Stimulated activated CD8-positive, alpha-beta memory T cell treated with anti-CD3 and anti-CD28 coated beads, Interleukin-15, amount 100 ng/mL, for 4 hours (primary cell): ENCODE measurements at places on chromosomes 7 and 10.

- no peak for DNase-seq
Observed at GRCh38 chr10:31774928-31775650, 153.5 kb downstream of the ARHGAP12 start.

DNA sequence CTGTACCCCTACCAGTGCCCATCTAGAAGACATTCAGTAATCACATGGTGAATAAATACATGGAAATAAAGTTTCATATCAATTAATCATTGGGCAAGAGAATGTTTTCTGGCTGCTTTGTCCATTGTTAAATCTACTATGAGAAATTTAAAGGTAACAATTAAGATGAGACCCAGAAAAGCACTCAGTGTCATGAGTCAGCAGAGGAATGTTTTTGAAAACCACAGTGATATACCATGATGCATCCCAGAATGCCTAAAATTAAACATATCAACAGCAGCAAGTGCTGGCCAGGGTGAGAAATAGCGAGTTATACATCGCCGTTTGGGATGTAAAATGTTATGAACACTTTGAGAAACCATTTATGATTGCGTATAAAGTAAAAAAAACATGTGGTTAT, 825.3 kb upstream of the C7orf33 start:
- no peak for DNase-seq

DNA sequence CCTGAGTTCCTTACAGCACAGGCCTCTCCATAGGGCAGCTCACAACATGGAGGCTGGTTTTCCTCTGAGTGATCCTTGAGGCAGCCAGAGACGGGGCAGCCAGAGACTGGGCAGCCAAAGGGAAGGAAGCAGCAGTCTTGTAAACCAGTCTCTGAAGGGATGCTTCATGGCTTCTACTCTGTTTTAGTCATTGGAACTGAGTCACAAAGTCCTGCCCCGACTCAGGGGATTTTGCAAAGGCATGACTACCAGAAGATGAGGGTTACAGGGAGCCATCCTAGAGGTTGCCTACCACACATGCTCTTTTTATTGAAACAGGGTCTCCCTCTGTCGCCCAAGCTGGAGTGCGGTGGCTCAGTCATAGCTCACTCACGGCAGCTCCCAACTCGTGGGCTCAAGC, 44.4 kb upstream of the COMMD3 start:
- DNase-seq, result no peak

- DNase-seq, result no peak
Observed at GRCh38 chr10:72981882-72982529, 27.4 kb upstream of the PLA2G12B start.

DNA sequence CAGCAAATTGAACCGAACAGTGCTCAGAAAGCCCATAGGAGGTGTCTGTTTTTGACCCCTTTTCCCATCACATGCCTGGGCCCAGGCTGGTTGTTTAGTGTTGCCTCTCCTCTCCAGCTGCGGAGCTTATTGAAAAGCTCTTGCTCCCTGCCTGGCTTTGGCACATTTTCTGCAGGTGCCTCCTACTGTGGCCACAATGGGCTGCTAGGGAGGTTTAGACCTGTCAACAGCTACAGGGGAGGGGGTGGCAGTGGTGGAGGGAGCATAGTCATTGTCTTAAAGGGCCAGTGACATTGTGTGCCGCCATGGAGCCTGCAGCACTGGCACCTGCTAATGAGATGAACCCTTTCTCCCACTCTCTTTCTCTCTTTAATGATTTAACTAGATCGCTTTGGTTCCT, 13.2 kb upstream of the ENO4 start:
- no peak for DNase-seq

DNA sequence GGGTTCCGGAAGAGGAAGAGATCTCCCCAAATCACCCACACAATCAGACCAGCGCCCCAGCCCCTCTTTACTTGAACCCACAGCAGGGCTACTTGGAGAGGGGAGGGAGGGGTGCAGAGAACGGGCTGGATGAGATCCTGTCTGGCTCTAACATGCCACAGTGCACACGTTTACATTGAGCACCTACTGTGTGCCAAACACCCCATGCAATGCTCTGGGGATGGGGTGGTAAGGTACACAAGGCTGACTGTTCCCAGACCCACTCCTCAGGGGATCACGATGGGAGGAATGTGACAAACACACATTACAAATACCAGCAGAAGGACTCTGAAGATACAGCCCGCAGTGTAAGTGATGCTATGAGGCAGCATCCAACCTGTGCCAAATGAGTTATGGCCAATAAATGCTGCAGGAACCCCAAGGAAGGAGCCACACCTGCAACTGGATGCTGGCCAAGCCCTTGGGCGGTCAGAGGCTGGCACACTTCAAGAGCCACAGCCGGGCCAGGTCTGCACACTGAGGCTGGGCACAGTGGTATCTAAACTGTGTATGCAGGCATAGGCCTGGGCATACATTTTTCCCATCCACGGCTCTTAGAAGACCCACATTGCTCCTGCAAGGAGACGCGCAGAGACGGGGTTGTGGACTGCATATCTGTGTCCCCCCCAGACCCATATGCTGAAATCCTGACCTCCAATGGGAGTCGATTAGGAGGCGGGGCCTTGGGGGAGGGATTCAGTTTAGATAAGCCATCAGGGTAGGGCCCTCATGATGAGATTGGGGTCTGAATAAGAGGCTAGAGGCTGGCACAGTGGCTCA, 6.4 kb downstream of the SPOCK2 start:
- no peak for DNase-seq

- DNase-seq, result no peak
Observed at GRCh38 chr7:22577470-22578001, 77.5 kb upstream of the STEAP1B start.

- no peak for DNase-seq
Observed at GRCh38 chr10:95278061-95278988, 12.5 kb downstream of the PDLIM1 start.

- no peak for DNase-seq
Observed at GRCh38 chr10:112678581-112678980, 231.6 kb downstream of the VTI1A start.

DNA sequence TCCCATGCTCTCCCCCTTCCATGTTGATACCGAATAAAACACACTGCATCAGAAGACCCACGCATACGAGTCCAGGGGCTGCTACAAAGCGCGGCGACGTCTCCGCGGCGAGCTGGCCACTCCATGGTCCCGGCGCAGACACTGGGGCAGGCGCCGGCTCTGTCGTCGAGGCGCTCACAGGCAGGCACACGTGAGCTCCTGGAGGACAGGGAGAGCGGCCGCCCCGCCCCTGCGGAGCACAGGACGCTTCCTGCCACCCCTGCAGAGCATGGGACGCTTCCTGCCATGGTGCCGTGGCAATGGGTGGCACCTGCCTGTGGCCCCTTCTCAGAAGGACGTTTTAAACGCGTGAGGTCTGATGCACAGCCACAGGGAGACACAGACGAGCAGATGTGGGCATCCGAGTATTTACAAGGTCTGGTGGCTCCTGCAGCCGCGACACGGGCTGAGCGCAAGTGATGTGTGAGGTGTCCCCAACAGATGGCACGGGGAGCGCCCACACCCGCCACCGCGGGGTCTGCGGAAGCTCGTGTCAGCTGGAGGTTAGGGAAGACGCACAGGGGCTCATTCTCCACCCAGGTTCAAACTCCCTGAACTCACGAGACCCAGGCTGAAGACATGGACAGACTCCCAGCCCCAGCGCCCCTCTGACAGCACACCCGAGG, 21.4 kb upstream of the GPR146 start:
- no peak for DNase-seq

GRCh38 chr7:66741710-66742049, 1.1 kb downstream of the RABGEF1 start:
- no peak for DNase-seq

GRCh38 chr10:78255214-78255613, 221.6 kb downstream of the RPS24 start:
- DNase-seq, result no peak

GRCh38 chr7:100464210-100464660, at the start of gene SPACDR:
SPACDR (minus strand) TSS chr7:100464260; CDS start chr7:100464025, 235 bp downstream.
- no peak for DNase-seq

GRCh38 chr7:130982160-130982638, 248.2 kb upstream of the KLF14 start:
- DNase-seq, result no peak
